ENCODE measurements at places on chromosomes 5 and 9.
A peak's percentile ranks its signal among the peaks of the same experiment; 100 is the strongest.

- DNase-seq, result no peak
These were observed 81.0 kb upstream of the SLC25A51 start for GRCh38 chr9:37984672-37985611.

DNA sequence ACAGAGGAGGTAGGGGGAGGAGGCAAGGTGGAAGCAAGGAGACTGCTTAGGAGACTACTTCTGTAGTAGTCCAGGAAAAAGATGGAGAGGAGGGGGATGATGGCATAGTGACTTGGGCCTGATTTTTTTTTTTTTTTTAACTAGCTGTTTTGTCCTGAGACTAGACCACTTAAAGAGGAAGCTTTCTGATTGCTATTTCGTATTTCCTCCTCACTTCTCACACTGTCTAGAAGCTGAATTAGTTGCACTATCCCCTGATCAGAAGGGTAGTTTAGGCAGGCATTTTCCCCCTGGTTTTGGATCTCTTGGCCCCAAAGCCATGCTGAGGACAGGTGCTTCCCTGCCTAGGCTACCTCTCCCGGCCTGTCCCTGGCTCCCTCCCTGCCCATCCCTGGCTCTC is 14.9 kb downstream of the LARP1 start:
- DNase-seq, result no peak

DNA sequence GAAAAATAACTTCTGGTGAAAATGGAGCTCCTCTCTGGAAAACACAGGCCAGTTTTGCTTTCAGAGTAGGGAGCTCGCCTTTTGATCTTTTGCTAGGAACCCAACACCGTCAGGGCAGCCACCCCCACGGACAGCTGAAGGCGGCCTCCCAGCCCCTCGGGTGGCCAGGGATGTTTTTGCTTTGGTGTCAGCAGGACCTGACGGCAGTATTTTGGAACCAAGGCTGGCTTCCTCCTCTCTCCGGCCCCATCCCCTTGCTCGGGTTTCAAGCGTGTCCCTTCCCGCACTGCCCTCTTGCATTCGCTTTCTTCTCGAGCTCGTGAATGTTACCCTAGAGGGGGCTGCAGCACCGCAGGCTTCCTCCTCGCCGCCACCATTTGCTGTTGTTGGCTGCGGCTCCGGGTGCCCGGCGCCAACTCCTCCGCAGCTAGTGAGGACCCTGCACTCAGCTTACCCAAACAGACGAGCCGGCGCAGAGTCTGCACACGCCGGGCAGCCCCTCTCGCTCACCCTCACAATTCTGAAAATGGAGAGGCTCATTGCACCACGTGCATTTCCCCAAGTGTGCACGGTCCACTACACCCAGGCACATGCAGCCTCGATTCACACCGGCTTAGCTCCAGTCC is 35.5 kb upstream of the ADAMTSL1 start:
- peak; percentile 39 for DNase-seq

- DNase-seq, result no peak
These were observed 7.4 kb downstream of the TRAF1 start for GRCh38 chr9:120918931-120919842.

- no peak for DNase-seq
These were observed 5.4 kb downstream of the CCNI2 start for GRCh38 chr5:132752581-132753125.

- DNase-seq, result no peak
These were observed 118.9 kb downstream of the TRIO start for GRCh38 chr5:14261856-14262611.

- DNase-seq, result no peak
These were observed 408.9 kb upstream of the MPDZ start for GRCh38 chr9:13688223-13688989.

- DNase-seq, result no peak
These were observed 4.3 kb upstream of the SPATA6L start for GRCh38 chr9:4670591-4670990.

DNA sequence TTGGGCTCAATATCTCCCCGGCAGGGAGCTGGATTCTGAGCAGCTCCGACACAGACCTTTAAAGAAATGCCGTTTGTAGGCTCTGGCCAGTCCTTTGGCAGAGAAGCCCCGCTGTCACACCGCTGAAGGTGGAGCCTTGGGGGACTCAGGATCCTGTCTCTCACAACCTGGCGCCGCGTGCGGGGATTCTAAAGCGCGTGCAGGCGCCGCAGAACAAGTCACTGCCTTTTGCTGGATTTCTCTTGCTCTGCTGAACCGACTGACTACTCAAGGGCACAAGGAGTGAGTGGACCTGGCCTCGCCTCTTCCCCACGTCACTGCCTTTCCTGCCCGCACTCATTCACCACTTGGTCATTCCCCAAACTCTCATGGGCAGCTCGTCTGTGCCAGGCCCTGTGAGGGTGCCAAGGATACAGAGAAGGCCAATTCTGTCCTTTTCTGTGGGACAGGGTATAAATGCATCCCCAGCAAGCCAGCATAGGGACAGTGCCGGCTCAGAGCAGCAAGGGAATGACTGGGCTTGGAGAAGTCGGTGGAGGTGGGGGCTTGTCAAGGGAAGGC is 69.3 kb downstream of the CRB2 start:
- DNase-seq, result no peak

DNA sequence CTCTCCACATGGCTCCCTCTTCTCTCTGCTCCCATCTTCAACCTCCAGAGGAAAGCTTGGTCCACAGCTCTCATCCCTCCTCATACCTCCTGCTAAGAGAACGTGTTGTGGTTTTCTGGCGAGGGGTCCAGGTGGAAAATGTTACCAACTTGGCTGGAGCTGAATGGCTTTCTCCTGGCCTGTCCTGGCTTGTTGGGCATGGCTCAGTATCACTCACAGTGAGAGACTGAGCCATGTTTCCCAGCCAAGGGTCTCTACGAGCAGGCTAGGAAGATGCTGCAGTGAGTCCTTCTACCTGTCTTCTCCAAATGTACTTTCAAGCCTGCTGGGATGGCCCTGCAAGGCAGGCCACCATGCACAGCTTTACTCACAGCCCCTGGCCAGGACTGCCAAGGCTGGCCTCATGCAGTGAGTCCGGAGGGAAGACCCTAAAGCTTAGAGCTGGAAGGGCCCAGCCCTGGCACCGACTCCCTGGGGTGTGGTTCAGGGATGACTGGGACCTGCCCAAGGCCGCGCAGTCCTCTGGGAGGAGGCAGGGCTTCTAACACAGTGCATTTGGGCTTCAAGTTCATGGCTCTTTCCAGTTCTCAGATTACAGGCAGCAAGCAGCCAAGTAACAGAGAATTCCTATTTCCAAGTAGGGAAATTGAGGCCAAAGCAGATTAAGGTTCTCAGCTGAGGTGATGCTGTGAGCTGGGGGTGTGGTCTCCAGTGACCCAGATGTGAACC is 59.5 kb downstream of the COL27A1 start:
- DNase-seq, result no peak

GRCh38 chr5:53298841-53299240 is 181.6 kb upstream of the FST start:
- no peak for DNase-seq

- DNase-seq, result no peak
These were observed 194.1 kb downstream of the AOPEP start for GRCh38 chr9:94920420-94921091.

DNA sequence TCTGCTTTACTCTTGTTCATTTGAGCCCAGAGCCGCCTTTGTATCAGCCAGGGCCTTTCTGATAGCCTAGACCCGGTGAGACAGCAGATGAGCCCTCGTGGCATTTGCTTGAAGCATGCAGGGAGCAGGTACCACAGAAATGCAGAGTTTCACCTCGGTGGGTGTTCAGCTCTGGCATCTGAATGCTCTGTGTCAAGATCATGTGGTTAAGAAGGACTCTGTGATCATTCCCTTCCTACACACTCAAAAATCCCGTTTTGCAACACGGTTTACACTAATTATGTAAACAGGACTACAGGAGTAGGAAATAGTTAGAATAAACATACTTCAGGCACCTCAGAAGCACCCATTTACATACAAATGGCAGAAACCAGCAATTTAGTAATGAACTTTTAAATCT is 67.2 kb downstream of the MVB12B start:
- DNase-seq, result no peak

- DNase-seq, result no peak
These were observed 28.4 kb upstream of the GPR150 start for GRCh38 chr5:95591490-95591901.

DNA sequence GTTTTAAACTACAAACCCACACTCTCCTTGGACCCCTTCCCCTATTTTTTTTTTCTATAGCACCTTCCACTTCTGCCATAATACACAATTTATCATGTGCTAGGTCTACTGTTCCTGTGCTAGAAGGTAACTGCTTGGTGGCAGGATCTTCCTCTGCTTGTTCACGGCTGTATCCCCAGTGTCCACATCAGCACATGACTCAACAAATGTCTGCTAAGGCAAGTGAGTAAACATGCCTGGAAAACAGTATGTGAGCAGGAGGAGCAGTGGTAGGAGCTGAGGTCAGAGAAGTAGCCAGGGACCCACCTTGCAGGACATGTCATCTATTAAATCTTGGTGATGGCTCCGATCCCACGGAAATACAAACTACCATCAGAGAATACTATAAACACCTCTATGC is 79.4 kb downstream of the AUH start:
- no peak for DNase-seq

DNA sequence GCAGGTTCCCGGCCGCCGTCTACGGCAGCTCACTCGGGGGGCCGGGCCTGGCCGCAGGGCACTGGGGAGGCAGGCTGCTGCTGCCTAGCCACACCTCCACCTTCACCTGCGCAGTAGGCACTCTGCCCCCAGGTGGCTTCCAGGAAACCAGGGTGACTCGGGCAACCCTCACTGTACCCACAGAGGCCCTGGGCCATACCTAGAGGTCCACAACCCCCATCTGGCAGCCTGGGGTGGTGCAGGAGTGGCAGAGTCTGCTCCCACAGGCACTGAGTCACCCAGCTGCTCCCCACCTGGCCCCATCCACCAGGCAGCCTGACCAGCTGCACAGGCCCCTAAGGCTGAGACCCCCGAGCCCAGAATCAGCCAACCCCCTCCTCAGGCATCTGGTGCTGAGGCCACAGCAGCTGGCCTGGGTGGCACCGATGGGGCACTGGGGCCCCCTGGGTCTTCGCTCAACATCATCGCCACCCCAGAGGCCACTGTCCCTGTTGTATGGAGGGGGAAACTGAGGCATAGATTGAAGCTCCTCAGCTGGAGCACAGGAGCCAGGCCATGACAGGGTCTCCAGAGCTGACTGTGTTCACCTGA is 70.2 kb downstream of the KCNT1 start:
- DNase-seq, result no peak

DNA sequence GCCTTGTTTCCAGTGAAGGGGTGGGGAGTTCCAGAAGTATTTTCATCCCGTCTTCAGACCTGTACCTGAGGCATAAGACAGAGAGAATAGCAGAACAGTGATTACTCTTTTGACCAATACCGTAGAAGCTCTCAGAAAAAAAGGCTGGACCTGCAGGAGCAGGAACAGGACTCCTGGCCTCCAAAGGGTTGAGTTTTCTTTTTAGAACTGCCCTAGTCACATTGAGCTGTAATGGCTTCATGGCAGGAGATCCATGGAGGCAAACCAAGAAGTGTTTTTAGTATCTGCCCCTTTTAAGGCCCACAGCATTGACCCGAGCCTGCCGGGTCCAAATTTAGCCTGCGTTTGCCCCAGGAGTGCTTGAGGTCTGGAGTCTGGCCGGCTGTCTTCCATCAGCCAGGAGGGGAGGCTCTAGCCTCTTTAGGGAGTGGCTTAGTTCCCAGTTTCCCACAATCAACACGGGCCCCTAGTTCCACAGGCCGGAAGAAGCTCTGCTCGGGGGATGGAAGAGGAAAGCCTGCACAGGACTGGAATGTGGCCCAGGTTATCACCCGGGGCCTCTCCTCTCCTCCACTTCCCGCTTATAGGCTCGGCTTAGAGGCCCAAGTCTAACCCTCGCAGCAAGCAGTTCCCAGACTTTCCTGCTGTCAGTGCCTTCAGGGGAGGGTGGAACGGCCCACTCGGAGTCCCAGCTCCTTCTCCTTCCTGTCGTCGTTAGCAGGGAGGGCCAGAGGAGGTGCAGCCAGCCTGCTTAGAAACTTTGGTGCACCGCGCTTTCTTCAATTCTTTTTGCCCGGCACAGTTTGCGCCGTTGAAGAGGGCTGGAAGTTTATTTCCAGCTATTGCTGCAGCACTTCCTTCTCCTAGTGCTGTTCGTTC is 80.7 kb downstream of the C9orf152 start:
- DNase-seq, result no peak

DNA sequence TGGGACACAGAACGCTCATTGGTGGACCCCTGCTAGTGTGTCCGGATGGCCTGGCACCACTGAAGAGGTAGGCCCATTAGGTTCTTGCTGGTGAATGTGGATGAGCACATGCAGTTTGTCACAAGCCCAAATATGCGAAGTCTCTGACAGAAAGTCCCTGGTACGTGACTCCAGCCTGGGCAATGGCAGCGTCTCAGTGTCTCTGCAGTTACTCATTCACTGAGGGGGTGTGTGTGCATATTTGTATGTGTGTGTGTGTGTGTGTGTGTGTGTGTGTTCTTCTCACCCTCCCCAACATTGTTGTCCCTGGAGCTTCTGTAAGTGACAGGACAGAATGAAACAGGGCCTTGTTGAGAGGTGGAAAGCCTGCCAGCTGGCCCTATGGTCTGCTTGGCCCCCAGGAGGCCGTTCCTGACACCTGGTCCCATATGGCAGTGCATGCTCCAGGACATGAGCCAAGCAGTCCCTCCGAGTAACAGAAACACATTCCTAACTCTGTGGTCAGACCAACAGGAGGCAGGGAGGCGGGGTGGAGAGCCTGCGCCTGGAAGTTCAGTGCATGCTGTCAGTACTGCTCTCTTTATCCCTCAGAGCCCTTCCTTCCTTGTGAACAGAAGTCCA is 169.9 kb downstream of the SLC28A3 start:
- DNase-seq, result no peak

DNA sequence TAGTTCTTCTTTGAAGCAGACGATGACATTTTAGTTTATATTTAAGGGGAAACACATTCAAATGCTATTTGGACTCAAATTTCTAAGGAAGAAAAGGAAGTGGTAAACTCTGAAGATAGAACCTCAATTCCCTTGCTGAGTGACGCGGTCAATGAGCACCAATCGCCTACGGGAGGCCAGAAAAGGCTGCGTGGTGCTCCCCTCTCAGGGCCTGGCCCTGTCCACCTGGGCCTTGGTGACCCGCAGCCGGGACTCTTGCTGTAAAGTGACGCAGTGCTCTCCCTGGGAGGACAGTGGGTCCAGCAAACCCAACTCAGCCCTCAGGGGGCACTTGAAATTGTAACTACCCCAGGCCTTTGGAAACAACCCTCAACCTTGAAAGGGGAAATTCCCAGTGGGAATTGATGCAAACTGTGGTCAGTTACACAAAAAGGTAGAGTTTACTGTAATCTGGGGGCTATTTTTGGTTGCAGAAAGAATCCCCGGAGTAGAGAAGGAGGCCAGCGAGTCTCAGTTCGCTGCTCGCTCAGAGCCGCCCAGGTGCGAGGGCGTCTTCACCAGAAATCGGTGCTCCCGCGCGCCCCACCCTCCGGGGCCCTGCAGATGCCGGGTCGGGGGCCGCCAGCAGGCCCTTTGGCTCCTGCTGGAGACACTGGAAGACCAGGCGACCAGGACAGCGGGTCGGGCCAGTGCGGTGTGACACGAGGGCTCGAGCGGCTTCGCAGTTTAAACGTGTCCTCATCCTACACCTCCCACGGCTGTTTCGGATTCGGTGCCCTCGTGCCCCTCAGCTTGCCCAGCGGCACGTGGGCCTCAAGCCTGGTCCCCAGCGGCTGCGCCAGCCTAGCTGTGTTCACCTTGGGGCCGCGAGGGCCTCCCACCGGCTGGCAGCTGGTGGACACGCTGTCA is 1.4 kb upstream of the ANKRD33B start:
- DNase-seq, result no peak

- DNase-seq, result no peak
These were observed 14.2 kb upstream of the ZBED3 start for GRCh38 chr5:77101298-77101697.

- no peak for DNase-seq
These were observed 49.3 kb downstream of the ZFAND5 start for GRCh38 chr9:72315510-72316311.

GRCh38 chr9:13149454-13149853 is 130.0 kb downstream of the MPDZ start:
- no peak for DNase-seq

Measured in hypothalamus (tissue), 51 donors.